ENCODE measurements at places on chromosomes 3 and 15. TPM values are rescaled to one million over a fixed set of nuclear protein-coding genes. Genes with fewer than 3 reads are reported as not detected.

The RASA2 gene
- 30.8 TPM for total RNA-seq

The SQOR gene
- 108 TPM for total RNA-seq

DNA sequence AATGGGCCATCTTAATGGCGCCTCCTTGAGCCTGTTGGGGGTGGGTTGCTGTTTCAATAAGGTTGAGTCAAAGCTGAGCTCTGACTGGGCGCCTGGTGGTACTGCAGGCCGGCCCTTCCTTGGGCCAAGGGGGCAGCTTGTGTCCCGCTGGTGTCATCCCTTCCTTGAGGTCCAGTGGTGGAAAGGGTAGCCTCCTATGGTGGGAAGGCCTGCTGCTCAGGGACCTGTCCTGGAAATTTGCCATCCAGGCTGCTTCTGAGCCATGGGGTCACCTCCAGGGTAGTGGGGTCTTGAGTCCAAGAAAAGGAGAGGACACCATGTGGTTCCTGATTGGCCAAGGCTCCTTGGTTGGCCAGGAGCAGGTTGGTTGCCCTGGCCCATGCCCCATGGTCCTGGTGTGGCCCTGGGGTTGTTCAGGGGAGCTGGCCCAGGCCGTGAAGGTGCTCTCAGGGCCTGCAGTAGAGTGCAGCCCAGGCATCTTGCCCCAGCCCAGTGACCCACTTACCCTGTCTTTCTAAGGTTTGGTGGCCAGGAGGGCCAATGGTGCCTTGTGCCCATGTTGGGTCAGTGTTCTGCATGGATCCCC is 188.7 kb downstream of the UBE3A start:
- DNase-seq: no peak
- H3K4me3 ChIP-seq: no peak overlapping the region
- H3K4me1 ChIP-seq: no peaks in the 10 kb centered on the region
- no peaks in the 10 kb centered on the region for H3K36me3 ChIP-seq
- H3K27ac ChIP-seq: no peak overlapping the region
- no peaks in the 10 kb centered on the region for H3K27me3 ChIP-seq

DNA sequence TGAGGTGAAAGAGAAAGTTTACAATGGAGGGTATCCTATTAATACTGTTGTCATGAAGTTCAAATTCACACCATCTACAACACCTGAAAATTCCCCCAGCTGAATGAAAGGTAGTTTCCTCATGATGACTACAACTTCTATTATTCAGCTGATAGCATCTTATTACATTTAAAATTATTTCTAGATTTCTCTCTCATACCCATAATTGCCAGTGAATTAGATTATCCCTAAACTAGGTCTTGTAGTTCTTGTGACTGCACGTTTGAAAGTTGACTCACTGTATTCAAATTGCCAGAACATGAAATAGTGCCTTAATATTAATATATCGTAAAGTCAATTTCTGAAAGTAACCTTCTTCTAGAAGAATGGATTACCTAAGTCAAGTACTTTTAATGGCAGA is 82.4 kb downstream of the FBXL22 start:
- H3K27me3 ChIP-seq: no peaks in the 10 kb centered on the region
- H3K4me1 ChIP-seq: peaks cover 2% of the 10 kb centered on the region
- H3K4me3 ChIP-seq: no peak overlapping the region

GRCh38 chr3:3847994-3848922 is 49.0 kb downstream of the LRRN1 start:
- H3K4me3 ChIP-seq: no peak overlapping the region
- H3K27ac ChIP-seq: no peak overlapping the region
- no peaks in the 10 kb centered on the region for H3K27me3 ChIP-seq
- no peaks in the 10 kb centered on the region for H3K4me1 ChIP-seq

DNA sequence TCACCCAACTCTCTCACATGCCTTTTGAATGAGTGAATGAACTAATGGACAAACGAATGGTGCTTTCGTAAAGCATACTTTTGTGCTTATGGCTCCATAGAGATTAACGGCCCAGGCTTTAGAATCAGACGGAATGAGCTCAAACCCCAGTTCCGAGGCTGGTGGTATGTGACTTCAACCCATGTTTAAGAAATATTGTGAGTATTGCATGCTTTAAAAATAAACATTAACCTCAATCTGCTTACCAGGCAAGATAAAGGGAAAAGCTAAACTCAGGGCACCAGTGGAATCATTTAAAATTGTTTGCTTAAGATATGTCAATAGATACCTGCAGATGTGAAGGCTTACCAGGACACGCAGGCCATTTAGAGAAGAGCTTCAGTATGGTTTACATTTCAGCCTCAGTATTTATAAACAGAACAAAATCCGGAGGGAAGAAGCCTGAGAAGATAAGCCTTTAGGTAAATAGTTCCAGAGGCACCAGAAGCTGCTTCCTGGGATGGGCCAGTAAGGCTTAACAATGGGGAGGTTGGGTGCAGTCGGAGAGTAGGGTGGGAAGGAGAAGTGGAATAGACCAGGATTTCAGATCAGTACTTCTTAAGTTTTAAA is 186.4 kb downstream of the ADAMTS9 start:
- H3K4me3 ChIP-seq: no peak overlapping the region
- peaks cover 4% of the 10 kb centered on the region for H3K4me1 ChIP-seq
- DNase-seq: no peak
- H3K27me3 ChIP-seq: peaks cover 11% of the 10 kb centered on the region
- no peak overlapping the region for H3K27ac ChIP-seq
